ENCODE measurements at places on chromosomes 12 and 14. TPM values are rescaled to one million over a fixed set of nuclear protein-coding genes. Genes with fewer than 3 reads are reported as not detected.

Gene DCAF5
- 12.3 TPM for total RNA-seq

Gene KERA
- not detected for total RNA-seq

Gene TMEM233
- total RNA-seq = not detected

Gene PLEKHD1
- total RNA-seq = under 0.01 TPM

Gene KRT72
- total RNA-seq = not detected

Gene KRT75
- total RNA-seq = not detected

Gene ANKS1B
- 0.52 TPM for total RNA-seq

Gene KLHDC1
- 9.0 TPM for total RNA-seq

Gene SERPINA12
- not detected for total RNA-seq

Gene SLC16A7
- 48.9 TPM for total RNA-seq

Gene LBHD2
- total RNA-seq = not detected

Gene SALL2
- 3.6 TPM for total RNA-seq

Gene LPAR5
- not detected for total RNA-seq

Gene SERPINA10
- total RNA-seq = not detected

Gene KRT83
- not detected for total RNA-seq

Gene NUAK1
- 1.9 TPM for total RNA-seq

Gene TEX52
- total RNA-seq = not detected

Gene HVCN1
- 4.7 TPM for total RNA-seq

Gene LGMN
- 24.6 TPM for total RNA-seq

Gene C12orf50
- total RNA-seq = not detected

Gene ANO2
- not detected for total RNA-seq

Gene E2F7
- 1.6 TPM for total RNA-seq

Gene KCNC2
- not detected for total RNA-seq

Gene ABCC9
- total RNA-seq = 10.5 TPM

Gene NR1H4
- not detected for total RNA-seq

Gene OTX2
- total RNA-seq = not detected

Gene PPM1A
- total RNA-seq = 16.2 TPM

Data from bronchial smooth muscle cell (primary cell).